D721Med (cell line): ENCODE measurements at places on chromosomes 3 and 15.

- DNase-seq, result no peak
Measured at GRCh38 chr3:14534516-14535191, 5.5 kb downstream of the GRIP2 start.

GRCh38 chr3:7207125-7207524 is 346.2 kb downstream of the GRM7 start:
- no peak for DNase-seq

GRCh38 chr15:91219206-91219605 is 119.1 kb downstream of the SV2B start:
- DNase-seq, result no peak

GRCh38 chr3:16728770-16729745 is 123.8 kb upstream of the DAZL start:
- DNase-seq, result no peak

GRCh38 chr3:129441782-129442181 is 1.8 kb downstream of the IFT122 start:
- no peak for DNase-seq
